CD4-positive, alpha-beta T cell treated with Interleukin-21 for 1 hour (primary cell): ENCODE measurements at places on chromosomes 3 and 15.

DNA sequence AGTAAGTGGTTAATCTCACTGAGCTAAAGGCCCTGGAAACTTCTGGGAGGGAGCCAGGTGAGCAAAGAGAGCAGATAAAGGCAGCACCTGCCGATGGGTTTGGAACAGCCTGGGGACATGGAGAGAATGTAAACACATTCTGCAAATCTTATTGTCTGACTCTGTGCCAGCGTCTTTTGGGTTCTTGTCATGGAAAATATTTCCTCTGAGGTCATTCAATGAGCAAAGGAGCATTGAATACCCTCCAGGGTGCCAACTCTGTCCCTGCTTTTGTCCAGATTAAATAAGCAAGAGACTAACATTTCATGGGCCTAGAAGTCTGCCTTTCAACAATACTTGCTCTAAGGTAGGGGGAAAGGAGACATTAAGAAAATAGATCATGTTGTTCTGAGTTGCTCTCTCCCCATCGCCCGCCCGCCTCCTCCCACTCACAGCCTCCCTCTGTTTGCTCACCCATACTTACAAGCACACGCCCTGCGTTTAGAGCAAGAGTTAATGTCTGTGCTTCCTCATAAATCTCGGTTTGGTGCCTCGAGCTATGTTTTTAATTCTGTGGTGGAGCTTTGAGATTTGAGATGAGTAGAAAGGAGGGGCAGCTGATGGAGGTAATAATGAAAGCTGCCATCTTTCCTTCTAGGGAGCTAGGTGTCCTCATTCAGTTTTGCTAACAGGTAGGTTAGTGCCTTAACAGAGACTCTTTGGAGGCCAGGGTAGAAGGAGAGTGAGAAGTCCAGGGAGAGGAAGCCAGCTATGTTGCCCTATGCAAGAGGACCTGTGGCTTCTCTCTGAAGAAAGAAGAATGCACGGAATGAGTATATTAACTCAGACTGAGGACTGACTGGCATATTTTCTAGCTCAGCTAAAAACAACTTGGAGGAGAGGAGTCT, 132.9 kb downstream of the TPRG1 start:
- DNase-seq, result no peak

DNA sequence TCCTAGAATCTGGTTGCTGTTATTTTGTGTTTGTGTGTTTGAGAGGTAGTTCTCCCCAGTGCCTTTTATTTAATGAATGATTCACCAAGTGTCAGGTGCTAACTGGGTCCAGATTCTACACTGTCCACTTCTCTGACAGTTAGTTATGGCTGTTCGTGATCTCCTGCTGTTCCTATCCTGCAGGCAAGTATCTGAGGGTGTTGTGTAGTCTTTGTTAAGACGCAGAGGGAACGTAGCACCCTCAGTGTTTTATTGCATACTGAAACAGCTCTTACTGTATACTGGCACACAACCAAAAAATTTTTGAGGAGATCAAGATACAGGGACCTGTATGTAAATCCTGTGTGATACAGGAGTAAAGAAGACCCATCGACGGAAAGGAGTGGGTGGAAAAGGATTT, 1271.3 kb downstream of the ROBO1 start:
- no peak for DNase-seq

GRCh38 chr15:57138349-57138788, 219.9 kb downstream of the TCF12 start:
- DNase-seq, result no peak

GRCh38 chr3:136330900-136331299, 80.8 kb downstream of the PCCB start:
- no peak for DNase-seq
